ENCODE measurements at places on chromosomes 13 and 19. TPM values are rescaled to one million over a fixed set of nuclear protein-coding genes. Genes with fewer than 3 reads are reported as not detected.

GRCh38 chr13:112445411-112446271 is 69.5 kb downstream of the SPACA7 start:
- DNase-seq: no peak

GRCh38 chr13:41213316-41213715 is 18.9 kb upstream of the KBTBD7 start:
- DNase-seq: no peak

DNA sequence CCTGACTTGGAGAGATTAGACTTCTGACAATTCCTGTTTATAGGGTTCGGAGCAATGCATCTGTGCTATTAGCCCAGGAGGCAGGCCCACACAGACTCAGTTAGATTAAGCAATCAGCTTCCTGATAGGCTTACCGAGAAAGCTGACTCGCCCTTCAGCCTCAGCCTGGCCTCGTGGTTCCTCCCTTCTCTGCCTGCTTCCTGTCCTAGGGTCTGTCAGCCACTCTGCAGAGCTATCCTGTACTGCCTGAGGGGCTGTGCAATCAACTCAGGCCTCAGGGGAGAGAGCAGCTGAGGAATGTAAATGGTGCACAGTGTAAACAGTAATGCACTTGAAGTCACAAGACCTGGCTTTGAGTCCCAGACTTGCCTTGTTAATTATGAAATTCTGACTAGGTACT is 30.7 kb downstream of the HTR2A start:
- peak; percentile 65 for DNase-seq

DNA sequence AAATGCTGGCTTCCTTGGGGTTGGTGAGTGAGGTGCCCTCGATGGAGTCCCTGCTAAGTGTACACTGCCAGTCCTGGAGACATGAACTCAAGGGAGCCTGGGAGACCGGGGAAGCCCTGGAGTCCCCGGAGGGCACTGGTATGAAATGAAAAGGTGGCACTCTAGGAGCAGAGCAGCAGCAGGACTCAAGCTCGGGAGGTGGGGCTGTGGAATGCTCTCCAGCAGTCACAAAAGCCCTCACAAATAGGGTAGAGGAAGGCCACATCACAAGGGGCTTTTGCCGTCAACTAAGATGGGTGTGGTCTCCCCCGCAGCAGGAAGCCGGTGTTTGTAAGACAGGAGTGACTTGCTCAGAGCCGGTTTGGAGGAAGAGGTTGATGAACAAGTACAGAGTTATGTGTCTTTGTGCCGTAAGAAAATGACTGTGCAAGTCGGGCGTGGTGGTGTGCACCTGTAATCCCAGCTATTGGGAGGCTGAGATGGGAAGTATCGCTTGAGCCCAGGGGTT is 19.3 kb downstream of the CCNE1 start:
- DNase-seq: no peak

DNA sequence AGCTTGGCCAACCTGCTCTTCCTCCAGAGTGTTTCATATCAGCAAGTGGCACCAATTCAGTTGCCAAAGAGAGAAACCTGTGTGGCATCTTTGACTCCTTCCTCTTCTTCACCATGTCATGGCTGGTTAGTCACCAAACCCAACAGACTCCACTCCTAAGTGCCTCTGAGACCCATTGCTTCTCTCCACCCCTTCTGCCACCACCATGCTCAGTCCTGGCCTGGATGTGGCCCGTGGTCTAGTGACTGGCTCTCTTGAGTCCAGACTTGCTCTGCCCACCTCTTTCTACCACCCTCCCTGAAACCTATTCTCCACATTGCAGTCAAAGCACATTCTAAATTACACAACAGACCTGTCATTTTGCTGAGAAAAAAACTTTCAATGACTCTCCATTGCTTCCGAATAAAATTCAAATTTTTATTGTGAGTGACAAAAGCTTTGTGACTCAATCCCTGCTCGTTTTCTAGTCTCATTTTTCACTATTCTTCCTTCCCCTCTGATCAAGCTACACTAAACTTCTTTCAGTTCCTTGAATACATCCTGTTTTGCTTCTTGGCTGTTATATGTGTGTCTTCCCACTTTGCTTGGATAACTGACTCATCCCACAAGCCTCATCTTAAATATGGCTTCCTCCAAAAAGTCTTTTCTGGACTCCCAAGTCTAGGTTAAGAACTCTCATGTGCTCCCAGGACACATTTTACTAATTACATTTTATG is 12.0 kb upstream of the TNFSF11 start:
- DNase-seq: no peak

DNA sequence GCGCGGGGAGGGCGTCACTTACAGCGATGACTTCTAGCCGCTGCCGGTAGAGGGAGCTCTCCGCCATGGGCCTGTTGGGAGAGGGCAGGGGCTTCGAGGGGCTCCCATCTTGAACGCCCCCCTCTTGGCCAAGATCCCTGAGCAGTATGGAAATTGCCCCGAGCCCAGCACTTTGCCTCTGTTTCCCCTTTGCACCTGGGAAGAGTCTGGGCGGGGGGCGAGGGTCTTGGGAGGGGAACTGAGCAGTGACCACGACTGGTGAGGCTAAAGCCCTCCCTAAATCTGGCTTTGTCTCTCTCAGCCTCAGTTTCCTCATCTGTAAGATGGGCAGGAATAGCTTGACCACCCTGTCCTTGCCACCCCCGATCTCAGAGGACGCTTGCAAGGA is 2.8 kb downstream of the PALM3 start:
- DNase-seq: no peak

- DNase-seq: no peak
Measured at GRCh38 chr13:100399455-100399854, 189.1 kb downstream of the GGACT start.

DNA sequence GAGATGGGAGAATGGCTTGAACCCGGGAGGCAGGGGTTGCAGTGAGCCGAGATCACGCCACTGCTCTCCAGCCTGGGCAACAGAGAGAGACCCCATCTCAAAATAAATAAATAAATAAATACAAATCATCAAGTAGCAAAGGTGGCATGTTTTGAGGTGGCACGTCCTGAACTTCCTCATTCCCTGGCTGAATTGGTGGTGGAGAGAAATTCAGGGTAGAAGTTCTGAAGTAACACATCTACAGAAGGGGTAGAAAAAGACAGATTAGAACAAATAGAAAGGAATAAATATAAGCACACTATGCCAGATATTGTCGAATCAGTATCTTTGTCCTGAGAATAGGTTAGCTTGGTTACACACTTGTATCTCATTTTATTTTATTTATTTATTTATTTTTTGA is 6.3 kb downstream of the IFI30 start:
- DNase-seq: no peak

- DNase-seq: peak; percentile 46
Measured at GRCh38 chr13:95235974-95236373, 65.3 kb downstream of the ABCC4 start.

- no peak for DNase-seq
Measured at GRCh38 chr13:30037766-30038165, 187.3 kb upstream of the UBL3 start.

DNA sequence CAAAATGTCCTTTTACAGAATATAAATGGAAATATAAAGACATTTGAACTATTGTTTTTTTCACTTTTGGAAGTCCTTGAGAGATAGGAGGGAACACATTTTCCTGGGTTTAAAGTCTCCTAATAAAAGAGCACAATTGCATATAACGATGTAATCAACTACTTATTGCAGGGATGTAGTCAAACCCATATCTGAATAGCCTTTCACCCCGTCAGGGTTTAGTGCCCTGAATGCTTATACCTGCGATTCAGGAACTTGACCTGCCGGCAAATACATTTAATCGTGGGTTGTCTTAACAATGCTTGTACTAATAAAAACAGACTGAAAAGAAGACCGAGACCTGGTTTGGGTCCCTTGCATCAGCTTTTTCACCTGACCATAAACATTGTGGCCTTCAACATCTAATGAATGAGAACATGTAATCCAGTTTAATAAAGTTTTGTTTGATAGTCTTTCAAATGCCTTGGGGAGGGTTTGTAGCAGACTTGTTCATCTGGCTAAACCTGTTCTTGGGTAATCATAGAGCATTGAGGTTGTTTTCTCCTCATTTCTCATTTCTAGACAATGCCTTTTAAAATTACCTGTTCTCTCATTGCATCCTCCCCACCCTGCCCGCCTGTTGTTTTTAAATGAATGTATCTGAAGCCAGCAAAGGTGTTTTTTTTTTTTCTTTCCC is 7.0 kb downstream of the KLF5 start:
- no peak for DNase-seq

DNA sequence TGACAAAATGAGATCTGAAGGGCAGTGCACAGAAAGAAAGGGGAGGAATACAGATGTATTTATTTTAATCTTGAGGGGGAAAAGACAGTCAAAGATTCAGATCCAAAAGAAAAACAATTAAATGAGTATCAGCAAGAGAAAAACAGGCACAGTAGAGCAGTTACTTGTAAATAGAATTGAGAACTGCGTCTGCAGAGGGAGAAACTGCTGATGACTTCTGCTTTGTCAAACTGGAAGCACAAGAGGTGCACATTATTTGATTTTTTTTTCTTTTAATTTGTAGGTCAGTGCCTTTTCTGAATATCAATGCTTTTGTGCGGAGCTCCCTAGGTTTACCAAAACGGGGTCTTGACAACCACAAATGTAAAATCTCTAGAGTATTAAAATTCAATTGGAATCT is 37.3 kb downstream of the EFNB2 start:
- DNase-seq: no peak

GRCh38 chr13:99501848-99502301 is 603 bp downstream of the TM9SF2 start:
- DNase-seq: peak; percentile 33

GRCh38 chr19:53037101-53038097 is 7.1 kb upstream of the ERVV-2 start:
- DNase-seq: peak; percentile 42

- DNase-seq: no peak
Measured at GRCh38 chr19:2573916-2574315, 98.0 kb downstream of the GADD45B start.

DNA sequence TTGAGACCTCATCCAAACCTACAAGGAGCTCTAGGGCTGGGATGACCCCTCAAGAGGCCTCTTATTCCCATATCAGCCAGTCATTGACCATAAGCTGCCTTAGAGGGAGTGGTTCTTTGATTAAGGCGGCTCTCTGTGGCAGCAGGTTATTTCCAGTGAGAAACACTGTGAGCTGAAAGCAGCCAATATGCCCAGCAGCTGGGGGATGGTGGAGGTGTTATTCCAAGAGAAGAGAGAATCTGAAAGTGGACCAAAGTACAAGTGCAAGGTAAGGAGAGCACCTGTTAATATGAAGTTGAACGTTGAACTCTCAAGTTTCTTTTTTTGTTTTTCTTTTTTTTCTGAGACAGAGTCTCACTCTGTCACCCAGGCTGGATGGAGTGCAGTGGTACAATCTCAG is 20.2 kb upstream of the FNDC3A start:
- DNase-seq: no peak

DNA sequence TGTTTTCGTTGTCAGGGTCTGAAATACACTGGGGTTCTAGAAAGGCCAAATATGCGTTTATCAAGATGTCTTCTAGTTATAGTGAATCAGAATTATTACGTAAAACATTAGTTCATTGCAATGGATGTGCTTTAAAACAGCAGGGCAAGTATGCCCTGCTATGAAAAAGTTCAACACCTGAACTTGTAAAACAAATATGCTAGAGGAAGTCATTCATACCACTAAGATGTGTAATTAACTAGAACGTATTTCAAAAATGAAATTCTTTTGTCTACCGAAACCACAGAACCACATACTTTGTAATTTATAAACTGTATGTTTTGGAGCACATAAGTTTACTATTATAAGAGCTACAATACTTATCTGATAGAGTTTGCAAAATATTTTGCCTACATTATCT is 266.2 kb downstream of the KCTD12 start:
- no peak for DNase-seq

DNA sequence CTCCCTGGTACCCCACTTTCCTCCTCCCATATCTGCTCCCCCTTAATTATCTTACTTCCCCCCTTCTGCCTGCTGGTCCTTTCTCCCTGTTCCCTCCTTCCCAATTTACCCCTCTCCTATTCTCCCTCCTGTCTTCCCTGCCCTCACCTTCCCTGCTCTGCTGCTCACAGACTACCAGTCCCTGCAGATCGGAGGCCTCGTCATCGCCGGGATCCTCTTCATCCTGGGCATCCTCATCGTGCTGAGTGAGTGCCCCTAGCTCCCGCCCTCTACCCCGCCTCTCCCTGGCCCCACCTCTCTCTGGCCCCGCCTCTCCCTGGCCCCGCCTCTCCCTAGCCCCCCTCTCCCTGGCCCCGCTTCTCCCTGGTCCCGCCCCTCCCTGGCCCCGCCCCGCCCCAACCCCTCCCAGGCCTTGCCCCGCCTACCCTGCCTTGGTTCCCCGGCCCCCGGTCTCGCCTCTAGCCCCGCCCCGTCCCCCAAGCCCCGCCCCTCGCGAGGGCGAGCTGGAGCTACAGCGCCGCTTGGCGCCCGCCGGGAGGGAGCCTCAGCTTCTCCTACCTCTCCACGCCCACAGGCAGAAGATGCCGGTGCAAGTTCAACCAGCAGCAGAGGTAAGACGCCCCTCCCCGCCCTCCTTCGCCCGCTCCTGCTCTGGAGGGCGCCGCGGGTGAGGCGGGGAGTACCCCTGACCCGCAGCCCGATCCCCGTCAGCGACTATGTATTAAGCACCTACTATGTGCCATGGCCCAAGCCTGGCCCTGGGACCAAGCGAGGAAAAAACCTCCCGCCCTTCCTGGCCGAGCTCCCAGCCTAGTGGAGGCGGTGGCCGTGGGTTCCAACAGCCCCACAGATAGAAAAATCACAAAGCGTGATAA is 1.9 kb upstream of the FXYD7 start:
- peak; percentile 87 for DNase-seq

GRCh38 chr19:16168465-16169081 is 4.8 kb downstream of the CIB3 start:
- no peak for DNase-seq

UBE2L5 gene
- 0.06 TPM for polyA plus RNA-seq

ZSWIM9 gene
- 4.2 TPM for polyA plus RNA-seq

EID2B gene
- 2.1 TPM for polyA plus RNA-seq

EFNA2 gene
- not detected for polyA plus RNA-seq

FGF9 gene
- polyA plus RNA-seq: 1.7 TPM

ZSCAN5A gene
- 8.5 TPM for polyA plus RNA-seq

SLC7A10 gene
- polyA plus RNA-seq: 0.02 TPM

CD33 gene
- 13.4 TPM for polyA plus RNA-seq

SOX1 gene
- polyA plus RNA-seq: not detected

C1QTNF9 gene
- 0.20 TPM for polyA plus RNA-seq

C19orf33 gene
- polyA plus RNA-seq: 687 TPM
